ENCODE measurements at places on chromosomes 6 and 20.

DNA sequence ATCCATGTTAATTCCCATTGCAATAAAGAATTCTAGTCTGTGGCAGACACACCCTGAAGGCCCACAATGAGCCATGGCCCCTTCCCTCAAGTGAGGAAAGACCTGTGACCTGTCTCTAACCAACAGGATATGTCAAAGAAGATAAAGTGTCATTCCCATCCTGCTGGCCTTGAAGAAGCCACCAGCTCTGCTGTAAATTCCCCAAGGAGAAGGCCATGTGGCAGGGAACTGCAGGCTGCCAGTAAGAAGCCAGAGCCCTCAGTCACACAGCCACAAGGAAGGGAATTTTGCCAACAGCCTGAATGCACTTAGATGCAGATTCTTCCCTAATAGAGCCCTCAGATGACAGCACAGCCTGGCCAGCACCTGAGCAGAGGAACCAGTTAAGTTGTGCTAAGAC is 24.8 kb downstream of the VIP start:
- no peak for DNase-seq

GRCh38 chr20:48608756-48609155 is 219.0 kb downstream of the PREX1 start:
- DNase-seq, result no peak

GRCh38 chr20:45020236-45020886 is 54.0 kb downstream of the STK4 start:
- DNase-seq, result no peak

DNA sequence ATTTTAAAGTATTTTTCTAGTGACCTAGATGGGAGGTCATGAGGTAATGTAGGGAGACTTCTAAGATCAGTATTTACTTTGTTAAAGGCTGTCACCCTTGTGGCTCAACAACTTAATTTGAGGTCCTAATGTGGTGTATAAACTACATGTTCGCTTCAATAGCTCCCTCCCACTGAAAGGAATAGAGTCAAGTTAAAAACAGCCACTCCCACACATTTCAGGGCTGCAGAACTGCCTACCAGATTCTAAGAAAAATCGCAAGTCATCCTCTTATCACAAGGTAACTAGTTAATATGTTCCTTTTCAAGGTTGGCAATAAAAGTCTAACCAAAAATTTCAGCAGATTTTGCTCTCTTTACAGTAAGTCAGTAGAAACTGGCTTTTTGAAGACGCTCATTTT is 15.1 kb downstream of the GSTA1 start:
- no peak for DNase-seq

DNA sequence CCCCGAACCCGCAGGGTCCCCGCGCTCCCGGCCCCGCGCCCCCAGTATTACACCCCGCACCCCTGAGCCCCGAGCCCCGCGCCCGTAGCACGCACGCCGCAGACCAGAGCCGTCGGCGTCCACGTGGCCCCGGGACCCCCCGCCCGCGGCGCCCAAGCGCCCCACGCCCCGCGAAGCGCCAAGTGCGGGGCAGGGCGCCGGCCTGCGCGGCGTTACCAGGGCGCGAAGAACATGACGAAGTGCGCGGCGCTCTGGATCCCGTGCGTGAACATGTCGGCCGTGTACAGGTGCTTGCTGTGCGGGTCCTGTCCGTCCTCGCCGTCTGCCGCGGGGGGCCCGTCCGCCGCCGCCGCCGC is 312 bp downstream of the TXNDC5 start:
- no peak for DNase-seq

Measured in stimulated activated CD8-positive, alpha-beta memory T cell treated with anti-CD3 and anti-CD28 coated beads, Interleukin-15, amount 100 ng/mL, for 48 hours (primary cell).